Activated T-helper 1 cell treated with anti-CD3 and anti-CD28 coated beads, Interleukin-12 subunit alpha, Interleukin-12 subunit beta, Interleukin-2, Interleukin-4 antibody, amounts not matched to agents 30 ng/mL and 10 ng/mL and 1 ng/mL, durations not matched to agents 14 hours and 24 hours and 36 hours (primary cell): ENCODE measurements at places on chromosomes 13 and 19.

DNA sequence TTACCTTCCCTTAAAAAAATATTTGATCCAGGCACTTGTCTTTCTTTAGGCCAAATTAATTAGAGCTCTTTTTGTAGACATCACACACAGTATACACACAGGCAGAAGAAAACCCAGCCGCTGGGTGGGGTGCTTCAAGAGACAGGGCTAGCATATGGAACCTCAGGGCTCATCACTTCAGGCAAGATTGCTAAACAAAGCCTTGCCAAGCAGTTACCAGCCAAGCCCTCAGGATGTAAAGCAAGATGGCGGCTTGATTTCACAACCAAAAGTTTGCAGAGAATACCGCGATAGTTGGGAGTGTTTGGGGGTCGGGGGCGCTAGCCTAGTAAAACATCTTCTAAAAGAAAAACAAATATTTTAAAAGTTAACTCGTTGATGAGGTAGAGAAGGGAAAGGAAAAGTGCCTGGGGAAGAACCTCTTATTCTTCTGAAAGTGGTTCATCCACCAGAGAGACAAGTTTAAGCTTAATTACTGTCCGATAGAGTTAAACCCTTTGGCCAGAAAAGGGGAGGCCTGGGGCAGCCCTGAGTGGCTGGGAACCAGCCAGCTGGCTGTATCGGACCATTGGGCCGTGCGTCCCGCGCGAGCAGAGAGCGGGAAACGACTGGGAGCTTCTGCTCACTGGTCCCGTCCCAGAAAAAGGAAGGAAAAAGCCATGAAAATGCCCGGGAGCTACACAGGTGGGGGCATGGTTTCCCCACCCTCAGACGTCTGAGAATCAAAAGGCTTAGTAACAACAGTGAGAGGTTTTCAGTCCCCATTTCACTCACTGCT, 254.9 kb upstream of the PCDH20 start:
- DNase-seq: no peak

DNA sequence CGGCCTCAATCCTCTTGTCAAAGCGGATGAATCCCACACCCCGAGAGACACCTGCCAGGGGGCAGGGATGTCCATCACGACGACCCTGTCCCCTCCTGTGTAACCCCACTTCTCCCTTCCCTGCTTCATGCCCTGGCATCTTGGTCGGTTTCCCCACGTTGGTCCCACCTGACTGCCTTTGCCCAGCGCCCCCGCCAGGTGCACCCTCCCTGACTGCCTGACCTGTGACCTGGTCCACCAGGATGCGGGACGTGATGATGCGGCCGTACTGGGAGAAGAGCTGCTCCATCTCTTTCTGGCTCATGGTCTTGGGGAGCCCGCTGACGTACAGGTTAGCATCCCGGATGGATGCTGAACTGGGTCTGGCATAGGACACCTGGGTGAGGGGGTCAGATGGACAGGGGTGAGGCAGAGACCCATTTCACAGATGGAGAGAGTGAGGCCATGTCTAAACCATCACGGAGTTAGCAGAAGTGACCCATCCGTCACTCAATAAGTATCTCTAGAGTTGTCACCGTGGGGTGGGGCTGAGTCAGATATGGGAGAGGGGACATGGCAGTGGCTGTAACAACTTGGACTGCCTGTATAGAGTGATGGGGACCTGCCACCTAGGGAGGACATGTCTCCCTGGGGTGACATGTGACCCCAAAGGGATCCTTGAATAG, 22.5 kb downstream of the ELAVL3 start:
- no peak for DNase-seq

GRCh38 chr13:99875391-99875790, 96.2 kb downstream of the ZIC5 start:
- no peak for DNase-seq

DNA sequence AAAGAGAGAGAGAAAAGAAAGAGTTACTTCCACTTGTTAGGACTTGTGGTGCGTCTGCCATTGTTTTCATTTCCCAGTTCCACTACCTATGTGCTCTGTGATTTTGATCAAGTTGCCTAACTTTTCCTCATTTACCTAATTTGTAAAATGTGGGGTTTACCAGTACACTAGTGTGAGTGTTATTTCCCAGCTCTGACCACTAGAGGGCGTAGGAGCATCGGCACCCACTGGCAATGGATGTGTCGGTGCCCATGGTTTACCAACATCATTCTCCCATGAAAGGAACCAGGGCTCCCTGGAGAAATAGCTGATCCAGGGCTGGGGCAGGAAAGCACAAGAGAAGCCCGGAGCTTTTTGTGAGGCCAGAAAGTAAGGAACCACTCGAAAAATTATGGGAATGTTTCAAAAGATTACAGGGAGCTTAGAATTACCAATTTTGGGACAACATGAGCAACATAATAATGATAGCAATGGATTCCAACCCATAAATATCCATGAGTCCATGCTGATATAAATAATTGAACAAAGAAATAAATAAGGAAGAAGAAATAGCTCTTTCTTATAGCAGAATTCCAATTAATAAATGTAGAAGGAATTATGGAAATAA, 15.1 kb upstream of the CEACAM4 start:
- DNase-seq: peak; percentile 48

- DNase-seq: no peak
Observed at GRCh38 chr13:104900191-104900817, 1635.2 kb downstream of the EFNB2 start.

GRCh38 chr19:3610745-3611717, 4.4 kb upstream of the TBXA2R start:
- DNase-seq: no peak

- no peak for DNase-seq
Observed at GRCh38 chr13:46166947-46167610, 14.9 kb downstream of the LCP1 start.

DNA sequence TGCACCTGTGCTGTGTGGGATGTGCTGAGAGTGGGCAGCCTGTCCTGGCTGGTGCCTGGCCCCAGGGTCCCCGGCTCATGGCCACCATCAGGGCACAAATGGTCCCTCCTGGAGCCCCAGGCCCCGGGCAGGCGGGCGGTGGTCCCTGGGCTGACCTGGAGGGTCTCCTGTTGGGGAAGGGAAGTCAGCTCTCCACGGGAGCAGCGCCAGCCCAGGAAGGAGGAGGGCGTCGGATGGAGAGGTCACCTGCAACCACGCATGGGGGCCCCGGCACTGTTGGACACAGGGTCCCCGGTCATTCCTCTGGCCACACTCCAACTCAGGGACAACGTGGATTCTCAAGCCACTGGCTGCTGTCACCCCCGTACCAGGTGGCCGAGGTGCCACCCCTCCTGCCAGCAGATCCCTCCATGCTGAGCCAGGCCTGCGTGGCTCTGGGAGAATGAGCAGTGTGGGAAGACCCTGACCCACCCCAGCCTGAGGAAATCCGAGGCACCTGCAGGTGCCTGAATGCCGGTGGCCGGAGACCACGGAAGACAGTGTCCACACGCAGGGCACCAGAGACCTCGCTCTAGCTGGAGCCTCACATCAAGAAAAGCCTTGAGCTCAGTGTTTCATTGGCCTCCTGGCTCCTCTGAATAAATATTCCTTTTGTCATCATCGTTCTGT, 13.5 kb downstream of the LMNB2 start:
- no peak for DNase-seq

DNA sequence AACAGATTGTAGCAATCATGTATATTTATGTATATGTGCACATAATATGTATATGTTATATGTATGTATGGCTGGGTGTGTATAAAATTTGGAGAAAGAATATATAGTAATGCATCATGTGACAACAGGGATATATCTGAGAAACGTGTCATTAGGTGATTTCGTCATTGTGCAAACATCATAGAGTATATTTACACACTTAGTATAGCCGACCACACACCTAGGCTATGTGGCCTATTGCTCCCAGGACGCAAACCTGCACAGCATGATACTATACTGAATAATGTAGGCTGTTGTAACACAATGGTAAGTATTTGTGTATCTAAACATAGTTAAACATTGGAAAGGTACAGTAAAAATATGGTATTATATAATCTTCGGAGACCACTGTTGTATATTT, 43.8 kb downstream of the ESD start:
- DNase-seq: no peak

DNA sequence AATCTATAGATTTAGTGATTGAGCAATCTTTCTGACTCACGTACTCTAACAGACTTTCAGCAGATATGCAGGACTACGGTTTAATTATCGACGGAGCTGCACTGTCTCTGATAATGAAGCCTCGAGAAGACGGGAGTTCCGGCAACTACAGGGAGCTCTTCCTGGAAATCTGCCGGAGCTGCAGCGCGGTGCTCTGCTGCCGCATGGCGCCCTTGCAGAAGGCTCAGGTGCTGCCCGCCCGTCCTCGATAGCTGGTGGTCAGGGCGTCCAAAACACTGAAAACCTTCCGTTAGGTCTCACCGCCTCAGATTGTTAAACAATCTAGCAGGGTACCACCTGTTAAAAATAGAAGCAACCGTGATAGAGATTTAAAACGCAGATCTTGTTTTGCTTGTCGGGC, 113.2 kb upstream of the MCF2L start:
- no peak for DNase-seq

DNA sequence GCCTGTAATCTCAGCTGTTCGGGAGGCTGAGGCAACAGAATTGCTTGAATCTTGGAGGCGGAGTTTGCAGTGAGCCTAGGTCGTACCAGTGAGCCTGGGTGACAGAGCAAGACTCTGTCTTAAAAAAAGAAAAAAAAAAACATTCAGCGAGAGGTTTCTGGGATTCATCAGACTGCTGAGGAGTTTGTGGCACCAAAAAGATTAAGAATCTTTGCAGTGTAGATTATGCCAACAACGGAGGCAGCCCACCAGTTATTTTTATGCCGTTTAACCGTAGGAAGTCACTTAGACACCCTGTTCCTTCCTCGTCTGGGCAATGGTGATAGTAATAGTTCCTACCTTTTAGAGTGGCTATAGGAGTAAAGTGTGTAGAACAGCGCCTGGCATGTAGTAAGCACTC, 2.5 kb downstream of the COX6B1 start:
- no peak for DNase-seq

- no peak for DNase-seq
Observed at GRCh38 chr19:33047422-33047821, 17.3 kb downstream of the RHPN2 start.

DNA sequence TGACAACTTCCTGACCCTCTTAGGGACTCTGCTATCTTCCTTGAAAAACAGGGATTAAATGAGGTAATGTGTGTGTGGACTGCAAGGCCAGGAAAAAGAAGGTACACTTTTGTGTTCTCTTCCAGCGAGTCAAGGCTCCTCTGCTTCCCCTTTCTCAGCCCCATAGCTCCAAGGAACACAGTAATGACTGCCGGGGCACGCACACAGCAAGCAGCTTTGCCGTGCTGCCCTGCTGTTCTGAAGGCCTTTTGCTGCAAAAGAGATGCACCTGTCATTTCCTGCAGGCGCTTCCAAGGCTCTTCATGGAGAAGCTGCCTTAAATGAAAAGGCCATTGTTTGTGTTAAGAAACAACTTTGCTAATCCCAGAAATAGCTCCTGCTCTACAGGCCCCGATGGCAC, 84.6 kb downstream of the CYSLTR2 start:
- DNase-seq: no peak

DNA sequence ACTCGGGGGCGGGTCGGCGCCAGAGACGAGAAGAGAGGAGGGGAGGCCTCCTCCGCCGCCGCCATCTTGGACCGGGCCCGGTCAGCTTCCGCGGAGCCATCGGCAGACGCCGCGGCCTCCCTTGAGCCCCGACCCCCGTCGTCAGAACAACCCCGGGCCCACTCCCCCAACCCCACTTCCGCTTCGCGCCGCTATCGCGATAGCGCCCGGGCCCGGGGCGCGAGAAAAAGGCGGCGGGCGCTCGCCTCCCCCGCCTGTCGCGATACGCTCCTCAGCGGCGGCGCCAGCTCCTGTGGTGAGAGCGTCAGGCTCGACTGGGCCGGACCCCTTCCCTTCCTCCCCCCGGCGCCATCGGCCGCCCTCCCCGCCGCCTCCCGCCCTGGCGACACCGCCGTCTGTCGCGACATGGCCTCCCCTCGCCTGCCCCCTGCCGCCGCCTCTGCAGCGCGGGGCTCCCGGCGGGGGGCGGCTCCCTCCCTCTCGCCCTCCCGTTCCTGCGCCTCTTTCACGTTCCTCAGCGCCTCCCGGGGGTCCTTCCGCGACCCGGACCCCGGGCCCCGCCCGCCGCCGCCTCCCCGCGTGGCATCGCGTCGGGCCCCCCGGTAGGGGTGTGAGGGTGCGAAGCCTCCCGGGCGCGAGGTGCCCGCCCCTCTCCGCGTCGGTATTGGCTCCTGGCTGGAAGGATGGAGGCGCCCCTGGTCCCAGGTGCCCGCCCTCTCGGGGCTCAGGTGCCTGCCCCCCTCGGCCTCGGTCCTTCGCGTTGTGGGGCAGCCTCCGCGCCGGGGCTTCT, at the start of gene CNOT3:
Gene CNOT3 (plus strand): TSS at position 64 of the 790 bp plus-strand sequence. CDS start 5,217 bp downstream, outside the sequence.
- no peak for DNase-seq
